ENCODE measurements at places on chromosomes 1 and 21.

GRCh38 chr1:45442272-45442671 is 48.7 kb downstream of the TESK2 start:
- DNase-seq = no peak

- peak; percentile 66 for DNase-seq
These were observed 57.3 kb downstream of the PSMG1 start for GRCh38 chr21:39125752-39126485.

- no peak for DNase-seq
These were observed 21.9 kb upstream of the LAX1 start for GRCh38 chr1:203743091-203743571.

DNA sequence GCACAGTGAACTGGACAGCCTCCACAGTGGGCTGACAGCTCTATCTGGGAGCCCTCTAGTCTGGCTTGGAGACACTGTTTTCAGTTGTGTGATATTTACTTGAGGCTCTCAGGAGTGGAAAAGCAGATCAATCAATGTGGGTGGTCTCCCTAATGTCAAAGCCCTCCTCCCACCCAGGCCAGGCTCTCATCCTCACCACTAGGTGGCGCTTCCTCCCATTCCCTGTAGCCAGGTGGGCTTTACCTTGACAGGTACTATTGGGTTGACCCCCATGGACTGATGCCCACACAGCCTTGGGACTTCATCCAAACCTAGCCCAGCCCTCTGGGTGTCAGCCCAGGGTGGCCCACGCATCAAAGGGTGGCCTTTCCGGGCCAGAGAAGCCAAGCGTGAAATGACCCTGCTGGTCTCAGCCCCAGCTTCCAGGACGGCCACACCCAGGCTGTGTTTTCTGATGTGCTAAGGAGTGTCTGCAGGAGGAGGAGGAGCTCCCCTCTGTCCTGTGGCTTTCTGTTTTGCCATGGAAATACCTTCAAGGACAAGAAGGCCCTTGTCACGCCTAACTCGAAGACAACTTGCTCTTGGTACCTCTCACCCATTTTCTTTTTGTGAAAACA is 54.0 kb downstream of the CLIC6 start:
- no peak for DNase-seq

- DNase-seq = no peak
These were observed 1326.5 kb upstream of the B3GALT2 start for GRCh38 chr1:194512957-194513356.

DNA sequence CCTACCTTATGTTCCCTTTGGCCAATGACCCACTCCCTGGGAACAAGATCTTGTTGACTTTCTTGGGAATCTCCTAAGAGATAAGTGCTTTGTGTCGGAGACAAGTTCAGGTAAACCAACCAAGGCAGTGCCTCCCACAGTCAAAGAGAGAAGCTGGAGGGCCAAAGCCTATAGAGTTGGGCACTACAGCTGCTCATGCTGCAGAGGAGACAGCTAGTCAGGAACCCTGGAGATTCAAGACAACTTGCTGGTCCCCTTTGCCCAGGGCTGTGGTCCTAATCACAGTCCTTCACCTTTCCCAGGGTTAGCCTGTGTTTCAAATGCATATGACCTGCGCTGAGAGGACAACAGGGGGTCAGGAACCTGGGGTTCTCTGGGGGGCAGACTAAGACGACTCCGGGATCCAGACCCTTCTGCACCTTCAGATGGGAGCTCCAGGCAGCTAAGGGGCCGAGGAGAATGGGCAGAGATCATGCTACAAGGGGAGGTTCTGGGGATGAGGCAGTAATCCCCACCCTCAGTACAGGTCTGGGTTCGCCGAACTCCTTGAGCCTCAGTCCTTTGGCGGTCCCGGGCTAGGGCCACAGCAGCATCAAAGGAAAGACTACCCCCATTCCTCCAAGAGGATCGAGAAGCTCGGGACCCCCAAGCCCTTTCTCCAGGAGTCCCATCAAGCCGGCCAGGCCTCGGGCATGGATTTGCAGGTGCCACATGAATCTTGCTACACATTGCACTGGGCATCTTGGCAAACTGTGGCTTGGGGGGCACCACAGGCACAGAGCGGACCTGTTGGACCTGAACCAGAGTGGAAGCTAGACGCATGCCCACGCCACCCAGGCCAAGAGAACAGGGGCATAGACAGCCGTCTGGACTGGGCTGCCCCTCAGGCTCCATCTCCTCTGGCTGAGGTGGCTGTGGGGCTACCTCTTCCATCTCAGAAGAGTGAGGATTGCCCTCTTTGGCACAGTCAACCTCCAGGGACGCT is 2.0 kb upstream of the USF1 start:
- DNase-seq = no peak

- DNase-seq = no peak
These were observed 66.4 kb downstream of the DMRTB1 start for GRCh38 chr1:53525595-53525994.

GRCh38 chr21:15999741-16000140 is 270.0 kb downstream of the USP25 start:
- no peak for DNase-seq

GRCh38 chr1:203340112-203340790 is 10.7 kb downstream of the FMOD start:
- DNase-seq = peak; percentile 91

DNA sequence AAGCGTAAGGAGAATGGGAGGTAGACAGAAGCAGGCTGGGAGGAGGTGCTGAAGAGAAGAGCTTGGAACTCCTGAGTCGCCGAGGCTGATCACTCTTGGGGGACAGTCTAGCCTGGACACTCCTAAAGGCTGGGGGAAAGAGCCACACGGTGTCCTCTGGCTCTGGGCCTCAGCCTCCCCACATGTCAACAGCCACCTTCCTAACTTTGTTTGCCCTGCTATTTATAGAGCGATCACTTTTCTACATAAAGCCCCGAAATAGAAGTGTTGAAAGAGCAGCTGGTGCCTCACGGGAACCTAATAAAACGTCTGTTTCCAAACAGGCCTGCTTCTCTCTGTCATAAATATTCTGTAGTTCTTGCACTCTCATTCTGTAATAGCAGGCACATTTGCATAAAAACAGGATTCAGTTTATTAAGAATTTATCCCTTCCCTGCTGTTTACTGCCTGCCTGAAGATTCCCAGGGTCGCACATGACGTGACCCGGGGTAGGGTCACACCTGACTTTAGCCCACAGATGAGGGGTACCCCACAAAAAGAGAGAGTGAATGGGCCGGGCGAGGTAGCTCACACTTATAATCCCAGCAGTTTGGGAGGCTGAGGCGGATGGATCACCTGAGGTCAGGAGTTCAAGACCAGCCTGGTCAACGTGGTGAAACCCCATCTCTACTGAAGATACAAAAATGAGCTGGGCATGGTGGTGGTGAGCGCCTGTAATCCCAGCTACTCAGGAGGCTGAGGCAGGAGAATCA is 212.5 kb downstream of the TOMM20 start:
- DNase-seq = peak; percentile 80

DNA sequence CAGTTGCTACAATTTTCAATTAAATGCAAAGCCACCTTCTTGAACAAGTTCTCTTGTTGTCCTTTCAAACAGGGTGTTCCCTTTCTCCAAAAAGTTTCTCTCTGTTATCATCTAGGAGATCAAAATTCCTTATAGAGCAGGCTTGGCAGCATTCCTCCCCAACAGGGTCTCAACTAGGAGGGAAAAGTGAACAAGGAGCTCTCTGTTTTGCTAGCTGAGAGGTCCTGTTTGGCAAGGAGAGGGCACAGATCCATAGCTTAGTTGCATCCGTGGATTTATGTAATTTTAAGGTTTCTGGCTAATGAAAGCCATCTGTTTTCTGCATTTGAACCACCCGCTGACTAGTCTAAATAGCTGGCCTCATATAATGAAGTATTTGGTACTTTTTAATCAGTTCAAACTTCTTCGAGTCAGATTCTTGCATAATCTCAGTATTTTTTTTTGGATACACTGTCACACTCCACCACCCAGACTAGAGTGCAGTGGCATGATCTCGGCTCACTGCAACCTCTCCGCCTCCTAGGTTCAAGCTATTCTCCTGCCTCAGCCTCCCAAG is 54.0 kb downstream of the APP start:
- no peak for DNase-seq

DNA sequence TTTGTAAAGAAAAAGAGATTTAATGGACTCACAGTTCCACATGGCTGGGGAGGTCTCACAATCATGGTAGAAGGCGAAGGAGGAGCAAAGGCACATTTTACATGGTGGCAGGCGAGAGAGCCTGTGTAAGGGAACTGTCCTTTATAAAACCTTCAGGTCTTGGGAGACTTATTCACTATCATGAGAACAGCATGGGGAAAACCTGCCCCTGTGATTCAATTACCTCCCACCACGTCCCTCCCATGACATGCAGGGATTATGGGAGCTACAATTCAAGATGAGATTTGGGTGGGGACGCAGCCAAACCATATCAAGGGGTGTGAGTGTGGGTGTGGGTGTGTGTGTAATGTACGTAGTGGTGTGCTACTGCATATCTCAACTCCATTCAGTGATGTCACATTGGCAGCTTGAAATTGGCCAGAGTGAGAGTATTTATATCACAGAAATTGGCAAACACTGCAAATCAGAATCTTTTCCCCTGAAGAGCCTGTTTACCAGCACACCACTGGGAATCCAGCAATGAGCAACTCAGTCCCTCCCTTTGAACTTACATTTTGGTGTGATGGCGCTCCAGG is 5.4 kb downstream of the ARHGEF10L start:
- no peak for DNase-seq

DNA sequence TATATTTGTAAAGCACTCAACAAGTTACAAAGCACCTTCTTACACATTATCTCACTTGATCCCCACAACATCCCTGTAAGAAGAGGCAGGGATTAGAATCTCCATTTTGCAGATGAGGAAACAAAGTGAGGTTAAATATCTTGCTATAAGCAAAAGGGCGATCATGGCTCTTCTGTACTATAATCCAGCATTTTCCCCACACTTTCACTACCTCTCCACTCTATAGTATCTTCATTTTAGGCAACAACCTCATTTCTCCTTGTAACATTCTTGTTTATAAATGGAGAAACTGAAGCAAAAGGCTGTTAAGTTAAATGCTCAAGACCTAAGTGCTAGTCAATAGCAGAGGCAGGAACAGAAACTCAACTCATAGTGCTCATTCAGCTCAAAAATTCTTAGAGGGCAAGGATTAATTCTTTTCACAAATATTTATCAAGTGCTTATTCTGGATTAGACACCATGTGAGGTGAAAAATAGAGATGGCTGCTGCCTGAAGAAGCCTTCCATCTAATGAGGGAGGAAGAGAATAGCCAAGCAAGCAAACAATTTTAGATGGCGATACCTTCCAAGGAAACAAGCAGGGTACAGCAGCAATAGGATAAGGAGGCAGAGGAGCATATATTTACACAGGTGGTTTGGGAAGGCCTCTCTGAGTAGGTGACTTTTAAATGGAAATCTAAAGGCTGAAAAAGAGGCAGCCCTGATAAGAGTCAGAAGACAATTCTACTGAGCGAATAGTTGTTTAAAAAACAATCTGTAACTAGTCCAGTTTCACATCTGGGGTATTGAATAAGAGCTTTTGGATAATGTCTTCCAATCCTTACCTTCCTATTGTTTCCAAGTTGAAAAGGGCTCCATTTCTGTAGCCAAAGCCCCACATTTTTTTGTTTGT is 3.5 kb downstream of the ERRFI1 start:
- DNase-seq = no peak

- DNase-seq = peak; percentile 41
These were observed 38.2 kb downstream of the MATN1 start for GRCh38 chr1:30684881-30685795.

DNA sequence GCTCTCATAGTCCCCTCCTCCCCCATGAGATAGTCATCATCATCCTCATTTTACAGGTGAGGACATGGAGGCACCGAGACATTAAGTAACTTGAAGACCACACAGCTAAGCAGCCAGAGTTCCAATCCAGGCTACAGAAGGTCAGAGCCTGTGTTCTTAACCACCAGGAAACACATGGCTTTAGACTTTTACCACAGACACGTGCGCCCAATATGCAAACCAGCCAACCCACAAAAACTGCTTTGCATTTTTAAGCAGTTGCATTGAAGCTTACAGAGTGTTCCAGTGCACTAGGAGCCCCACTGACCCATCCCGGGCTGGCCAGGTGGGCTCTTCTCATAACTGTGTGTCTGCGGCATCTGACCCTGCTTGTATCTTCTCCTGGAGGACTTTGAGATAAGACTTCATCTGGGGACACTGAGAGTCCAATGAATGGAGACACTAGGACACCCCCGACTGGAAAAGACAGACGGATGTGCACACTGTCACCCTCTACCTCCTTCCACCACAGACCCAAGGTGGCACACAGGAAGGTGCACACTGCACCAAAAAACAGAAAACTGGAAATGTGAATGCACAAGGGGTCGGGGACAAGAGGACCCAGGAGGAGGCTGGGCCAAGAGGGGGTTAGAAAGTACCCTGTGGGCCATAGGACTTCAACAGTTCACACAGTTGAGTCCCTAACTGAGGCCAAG is 56.4 kb downstream of the ETS2 start:
- DNase-seq = no peak

- DNase-seq = no peak
These were observed 9.9 kb downstream of the GABRD start for GRCh38 chr1:2028870-2029560.

DNA sequence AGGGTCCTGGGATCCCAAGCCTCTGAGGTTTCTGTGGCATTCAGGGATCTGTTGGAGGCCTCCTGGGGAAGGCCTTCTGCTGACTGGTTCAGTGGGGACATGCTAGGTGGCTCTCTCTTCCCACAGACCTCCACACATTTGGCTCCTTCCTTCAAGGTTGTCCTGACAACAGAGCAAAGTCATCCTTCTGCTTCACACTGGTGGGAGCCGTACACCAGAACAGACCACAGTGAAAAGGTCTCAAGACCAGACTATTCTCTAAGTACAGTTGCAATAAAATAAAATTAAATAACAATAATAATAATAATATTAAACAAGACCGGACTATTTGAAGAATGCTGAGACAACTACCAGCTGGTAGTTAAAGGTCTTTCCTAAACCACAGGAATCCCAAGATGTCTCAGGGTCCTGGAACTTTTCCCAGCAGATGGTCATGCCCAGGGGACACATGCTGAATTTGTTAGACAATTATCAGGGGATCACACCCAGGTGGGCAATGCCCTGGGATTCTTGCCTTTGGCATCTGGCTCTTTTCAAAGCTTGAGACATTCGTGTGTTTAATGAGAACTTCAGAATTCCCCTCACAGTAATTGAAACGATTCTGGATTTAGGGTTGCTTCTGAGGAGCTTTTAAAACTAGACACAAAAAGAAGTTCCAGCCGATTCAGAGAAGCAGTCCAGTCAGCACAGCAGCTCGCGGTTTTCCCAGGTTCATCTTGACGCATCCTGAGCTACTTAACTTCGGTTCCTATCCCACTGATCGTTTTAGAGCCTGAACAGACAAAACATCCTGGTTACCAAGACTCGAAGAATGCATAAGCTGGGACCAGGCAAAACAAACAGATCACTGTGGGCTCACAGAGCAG is 22.9 kb downstream of the HTR1D start:
- no peak for DNase-seq

GRCh38 chr1:26493267-26493666 is 21.0 kb downstream of the HMGN2 start:
- no peak for DNase-seq

DNA sequence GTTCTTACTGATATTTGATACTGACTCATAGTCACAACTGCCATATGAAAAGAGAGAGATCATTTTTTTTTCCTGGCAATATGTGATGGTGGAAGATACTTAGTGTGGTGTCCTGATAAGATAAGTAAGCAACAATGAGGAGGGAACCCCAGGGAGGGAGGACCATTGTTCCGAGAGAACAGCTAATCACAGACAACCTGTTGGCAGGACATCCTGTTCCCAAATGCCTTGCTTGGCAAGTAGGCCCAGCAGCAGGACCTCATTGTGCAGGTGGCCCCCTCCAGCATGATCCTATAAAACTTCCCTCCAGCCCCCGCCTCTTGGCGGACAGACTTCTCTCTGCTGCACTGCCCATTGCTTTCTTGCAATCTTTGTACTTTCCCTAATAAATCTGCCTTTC is 329.4 kb upstream of the CHRM3 start:
- DNase-seq = no peak

Data from NCI-H2081 (cell line).